Forelimb muscle (tissue), 1 donor: ENCODE measurements at places on chromosomes 1 and 21. TPM values are rescaled to one million over a fixed set of nuclear protein-coding genes. Genes with fewer than 3 reads are reported as not detected.

- DNase-seq, result no peak
These were observed 126.2 kb upstream of the NR5A2 start for GRCh38 chr1:199901341-199901740.

DNA sequence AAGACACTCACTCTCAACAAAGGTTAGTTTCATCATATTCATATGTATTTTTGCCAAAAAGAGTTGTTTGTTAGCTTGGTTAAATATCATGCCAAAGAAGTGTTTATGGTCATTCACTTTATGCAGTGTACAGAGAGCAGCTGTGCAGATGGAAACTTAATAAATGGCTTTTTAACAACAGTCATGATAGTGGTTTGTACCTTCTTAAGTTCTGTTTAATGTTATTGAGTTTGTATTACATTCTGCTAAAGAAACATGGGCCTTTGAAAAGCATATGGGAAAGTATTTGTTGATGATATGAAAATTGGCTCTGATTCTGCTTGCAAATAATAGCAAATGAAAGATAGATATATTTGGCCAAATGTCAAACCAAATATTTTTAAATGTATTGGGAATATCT lies 607.3 kb downstream of the NCAM2 start:
- peak; percentile 67 for DNase-seq

GRCh38 chr1:67674260-67675011 lies 10.6 kb upstream of the GADD45A start:
- DNase-seq, result peak; percentile 47

DNA sequence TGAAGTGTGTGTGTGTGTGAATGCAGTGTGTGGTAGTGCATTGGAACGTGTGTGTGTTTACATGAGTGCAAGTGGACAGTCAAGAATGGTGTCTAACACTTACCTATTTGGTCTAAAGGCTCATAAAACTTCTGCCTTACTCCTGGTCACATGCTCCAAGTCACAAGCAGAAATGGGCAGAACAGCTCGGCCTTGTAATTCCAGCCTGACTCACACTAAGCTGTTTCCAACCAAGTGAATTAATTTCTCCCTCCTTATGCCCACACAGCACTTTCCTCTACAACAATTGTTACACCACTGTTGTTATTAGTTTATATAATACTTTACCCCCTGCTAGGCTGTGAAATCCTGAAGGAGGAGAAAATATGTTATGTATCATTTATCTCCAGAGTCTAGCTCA lies 43.8 kb downstream of the DDR2 start:
- DNase-seq, result no peak

DNA sequence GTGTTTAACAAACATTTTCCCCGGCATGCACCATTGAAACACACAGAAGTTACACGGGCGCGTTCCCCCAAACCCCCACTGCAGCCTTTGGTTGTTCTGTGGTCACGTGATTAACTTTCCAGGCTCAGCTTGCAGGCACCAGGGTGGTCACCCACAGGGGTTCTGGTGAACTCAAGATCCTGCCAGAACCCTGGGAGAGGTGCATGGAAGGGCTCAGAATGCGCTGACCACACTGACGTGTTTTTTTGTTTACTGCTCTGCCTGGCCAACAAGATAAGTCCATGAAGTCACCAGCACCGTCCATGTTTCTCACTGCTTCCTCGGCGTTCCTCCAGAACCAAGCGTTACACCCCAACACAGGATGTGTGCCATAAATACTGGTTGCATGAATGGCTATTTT lies 229.5 kb upstream of the VAMP3 start:
- no peak for DNase-seq

DNA sequence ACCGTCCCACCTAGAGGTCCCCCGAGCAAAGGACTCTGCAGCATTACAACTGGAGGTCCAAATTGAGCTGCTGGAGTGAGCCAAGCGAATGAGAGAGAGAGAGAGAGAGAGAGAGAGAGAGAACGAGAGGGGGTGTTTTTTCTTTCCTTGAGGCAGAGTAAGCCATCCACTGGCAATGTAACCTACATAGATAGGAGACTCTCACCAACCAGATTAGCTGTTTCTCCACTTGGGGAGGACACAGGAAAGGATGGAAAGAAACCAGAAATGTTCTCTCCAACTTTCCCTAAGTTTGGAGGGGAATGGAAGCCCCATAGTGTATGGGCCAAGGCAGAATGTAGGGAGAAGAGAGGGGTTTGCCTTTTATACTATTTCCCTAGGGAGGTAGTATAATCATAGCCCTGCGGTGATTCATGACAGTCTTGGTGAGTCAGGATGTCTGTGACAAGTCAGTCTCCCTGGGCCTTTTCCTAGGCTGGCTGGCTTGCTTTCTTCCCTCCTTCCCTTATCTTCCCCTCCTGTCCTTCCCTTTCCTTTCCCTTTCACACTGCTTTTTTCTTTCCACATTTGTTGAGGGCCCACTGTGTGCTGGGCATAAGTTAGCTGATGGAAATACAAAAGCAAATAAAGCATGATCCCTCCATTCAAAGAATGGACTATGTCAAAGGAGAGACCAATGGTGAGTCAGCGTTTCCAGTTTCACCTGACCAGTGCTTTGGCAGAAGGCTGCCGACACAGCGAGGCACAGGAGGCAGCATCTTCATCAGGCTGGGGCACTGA lies 7.1 kb downstream of the FNDC7 start:
- no peak for DNase-seq

- DNase-seq, result no peak
These were observed 4.8 kb upstream of the ACTL8 start for GRCh38 chr1:17750333-17750732.

DNA sequence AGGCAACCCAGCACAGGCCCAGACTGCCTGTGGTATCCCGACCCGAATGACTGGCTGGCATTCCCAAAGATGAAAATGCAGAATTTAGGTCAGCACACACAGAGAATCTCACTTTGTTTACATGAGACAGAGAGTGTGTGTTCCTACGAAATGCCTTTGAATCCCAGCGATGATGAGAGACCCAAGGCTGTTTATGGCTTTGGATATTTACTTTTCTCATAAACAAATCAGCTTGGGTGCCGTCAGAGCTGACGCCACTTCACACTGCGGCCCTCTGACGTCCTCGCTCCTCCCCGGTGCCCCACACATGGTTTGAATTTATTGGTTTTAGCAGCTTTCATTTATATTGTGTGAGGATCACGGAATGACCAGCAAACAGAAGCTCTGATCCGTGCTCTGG lies 18.7 kb downstream of the TRABD2B start:
- no peak for DNase-seq

DNA sequence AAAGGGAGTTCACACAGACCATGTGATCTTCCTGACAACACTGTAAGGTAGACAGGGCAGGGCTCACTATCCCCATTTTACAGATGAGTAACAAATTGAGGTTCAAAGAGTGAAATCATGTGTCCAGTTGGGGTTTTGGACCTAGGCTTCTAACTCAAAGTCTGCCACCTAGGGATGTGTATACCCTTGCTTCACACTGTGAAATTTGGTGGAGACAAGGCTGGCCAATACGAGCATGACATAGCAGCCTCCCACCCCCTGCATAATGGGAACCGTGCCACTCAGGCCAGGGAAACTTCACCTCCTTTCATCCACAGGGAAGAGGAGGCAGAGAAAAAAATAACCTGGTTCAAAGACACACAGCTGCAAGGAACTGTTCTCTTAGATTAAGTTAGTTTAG lies 6.8 kb downstream of the IQGAP3 start:
- no peak for DNase-seq

- DNase-seq, result no peak
These were observed 47.8 kb upstream of the ARHGAP29 start for GRCh38 chr1:94285031-94285654.

DNA sequence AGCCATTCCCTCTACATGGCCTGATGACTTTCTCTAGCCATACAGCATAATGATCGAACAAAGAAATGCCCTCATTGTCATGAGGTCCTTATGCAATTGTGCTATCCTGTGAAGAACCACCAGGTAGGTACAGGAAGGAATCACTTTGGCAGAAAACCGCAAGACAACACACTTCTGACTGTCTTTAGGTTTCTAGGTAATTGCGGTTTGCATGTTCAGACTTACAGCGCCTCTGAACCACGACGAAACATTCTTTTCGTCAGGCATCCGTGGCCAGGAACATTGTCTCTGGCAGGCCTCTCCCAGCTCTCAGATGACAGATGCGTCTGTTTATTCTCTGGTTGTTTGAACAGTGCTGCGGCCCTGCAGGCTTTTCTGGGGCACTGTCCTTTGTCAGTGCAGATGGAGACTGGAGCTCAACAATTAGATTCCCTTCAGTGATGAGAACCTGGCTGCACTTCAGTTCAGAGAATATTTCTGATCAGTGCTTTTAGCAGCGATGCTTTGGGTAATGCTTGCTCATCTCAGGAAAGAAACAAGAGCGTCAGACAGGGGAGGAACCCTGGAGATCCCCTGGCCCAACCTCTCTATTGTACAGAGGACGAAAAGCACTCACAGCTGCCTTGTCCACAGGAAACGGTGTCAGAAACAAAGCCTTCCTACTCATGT lies 63.4 kb downstream of the B3GALT5 start:
- no peak for DNase-seq

DNA sequence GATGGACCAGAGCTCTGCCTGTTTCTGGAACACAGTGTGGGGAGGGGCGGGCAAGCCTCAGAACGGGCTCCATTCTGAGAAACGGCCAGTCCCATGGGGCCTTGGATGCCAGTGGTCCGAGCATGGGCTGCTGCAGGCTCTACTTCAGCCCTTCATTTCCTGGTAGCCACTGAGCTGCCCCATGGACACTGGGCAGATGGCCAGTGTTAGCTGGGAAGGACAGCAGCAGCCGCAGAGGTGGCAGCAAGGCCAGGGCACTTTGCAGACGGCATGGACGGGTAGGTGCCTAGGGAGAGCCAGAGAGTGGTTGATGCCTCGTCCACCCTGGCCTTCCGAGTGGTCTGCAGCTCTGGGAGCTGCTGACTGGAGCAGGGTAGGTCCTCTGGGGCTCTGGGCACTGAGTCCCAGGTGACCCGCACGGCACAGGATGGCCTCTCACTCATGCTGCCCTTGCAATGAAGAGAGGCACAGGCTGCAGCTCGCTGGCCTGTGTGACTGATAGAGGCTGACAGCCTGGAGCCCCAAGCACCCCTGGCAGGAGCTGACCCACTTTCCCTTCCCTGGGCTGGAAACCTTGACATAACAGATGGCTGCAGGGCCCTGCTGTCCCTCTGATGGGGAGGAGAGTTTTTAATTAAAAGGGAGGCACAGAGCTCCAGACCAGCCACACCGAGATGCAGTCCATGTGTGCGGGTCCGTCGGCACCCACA lies 87.7 kb upstream of the COL6A1 start:
- DNase-seq, result no peak

The SPRR5 gene
- not detected for polyA plus RNA-seq

The ZSWIM5 gene
- 0.57 TPM for polyA plus RNA-seq

The OR10J1 gene
- not detected for polyA plus RNA-seq

The MCOLN2 gene
- polyA plus RNA-seq, result 0.16 TPM

The KPRP gene
- polyA plus RNA-seq, result not detected
